ENCODE measurements at places on chromosomes 1 and 21.

GRCh38 chr1:163271535-163271934 lies 50.2 kb upstream of the NUF2 start:
- DNase-seq = no peak

GRCh38 chr1:42221456-42221855 lies 56.9 kb upstream of the GUCA2A start:
- no peak for DNase-seq

GRCh38 chr1:184152434-184152898 lies 100.9 kb downstream of the TSEN15 start:
- DNase-seq = no peak

DNA sequence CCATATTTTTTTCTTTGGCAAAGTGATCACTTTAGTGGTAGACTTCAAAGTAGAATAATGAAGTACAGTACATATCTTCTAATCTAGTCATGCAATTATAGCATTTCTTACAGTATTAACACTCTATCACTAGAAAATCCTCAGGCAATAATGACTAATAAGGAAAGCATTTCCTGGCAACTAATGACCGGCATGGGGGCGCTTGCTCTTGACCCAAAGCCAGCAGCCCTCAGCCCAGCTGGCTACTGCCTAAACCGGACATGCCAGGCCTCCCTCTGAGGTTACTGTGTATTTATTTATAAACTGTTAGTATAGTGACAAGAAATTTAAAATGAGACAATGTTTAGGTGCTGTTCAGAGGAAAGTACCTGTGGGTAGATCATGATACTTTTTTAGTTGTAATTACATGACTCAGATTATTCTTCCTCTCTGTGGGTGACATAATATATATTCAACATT lies 633.8 kb downstream of the PTPRC start:
- no peak for DNase-seq

DNA sequence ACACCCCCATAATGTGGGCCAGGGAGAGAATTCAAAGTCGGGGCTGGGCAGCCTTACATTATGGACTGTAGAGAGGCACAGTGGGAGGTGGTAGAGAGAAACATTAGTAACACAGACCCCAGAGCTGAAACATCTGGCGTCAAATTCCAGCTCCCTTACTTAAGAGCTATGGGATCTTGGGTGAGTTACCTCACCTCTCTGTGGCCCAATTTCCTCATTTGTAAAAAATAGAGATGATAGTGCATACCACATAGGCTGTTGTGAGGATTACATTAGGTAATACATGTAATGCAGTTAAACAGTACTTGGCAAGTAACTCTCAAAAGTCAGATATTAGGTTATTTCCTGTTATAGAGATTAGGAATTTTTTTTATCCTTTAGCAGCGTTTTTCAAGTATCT lies 160.5 kb upstream of the KIAA0040 start:
- no peak for DNase-seq

- DNase-seq = no peak
Measured at GRCh38 chr1:168394858-168395257, 114.2 kb downstream of the TBX19 start.

- DNase-seq = no peak
Measured at GRCh38 chr1:19374083-19374801, 62.1 kb downstream of the SLC66A1 start.

DNA sequence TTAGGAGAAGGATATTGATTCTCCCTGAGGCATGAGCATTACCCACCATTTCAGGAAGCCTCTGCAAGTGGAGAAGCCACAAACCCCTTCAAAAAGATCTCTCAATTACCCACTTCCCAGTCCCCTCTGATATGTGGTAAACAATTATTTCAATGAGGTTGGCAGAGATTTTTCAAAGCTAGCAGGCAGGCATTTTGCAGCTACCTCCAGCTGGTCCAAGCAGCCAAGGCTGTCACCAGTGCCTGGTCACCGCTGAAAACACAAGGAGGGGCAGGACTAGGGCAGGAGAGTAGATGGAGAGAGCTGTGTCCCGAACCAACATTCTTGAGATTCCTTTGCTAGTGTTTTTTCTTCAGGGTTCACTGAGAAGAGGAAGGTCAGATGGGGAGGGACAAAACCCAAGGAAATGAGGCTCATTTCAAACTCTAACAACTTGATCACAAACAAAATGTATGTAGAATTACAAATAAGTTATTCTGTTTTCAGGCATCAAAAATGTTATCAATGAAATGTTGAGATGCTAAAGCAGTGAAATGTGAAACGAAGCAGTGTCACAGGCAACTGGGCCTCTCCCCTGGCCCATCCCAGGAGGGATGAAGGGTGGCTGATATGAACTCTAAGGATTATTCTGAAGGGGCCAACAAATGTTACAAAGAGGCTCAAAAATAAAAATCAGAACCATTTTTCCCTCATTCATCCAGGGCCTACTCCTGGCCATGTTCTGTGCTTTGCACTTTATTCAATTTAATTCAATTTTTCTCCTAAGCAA lies 22.3 kb downstream of the APP start:
- no peak for DNase-seq

GRCh38 chr1:203480084-203480483 lies 4.5 kb downstream of the PRELP start:
- no peak for DNase-seq

- DNase-seq = no peak
Measured at GRCh38 chr1:61395146-61395800, 312.9 kb downstream of the NFIA start.

DNA sequence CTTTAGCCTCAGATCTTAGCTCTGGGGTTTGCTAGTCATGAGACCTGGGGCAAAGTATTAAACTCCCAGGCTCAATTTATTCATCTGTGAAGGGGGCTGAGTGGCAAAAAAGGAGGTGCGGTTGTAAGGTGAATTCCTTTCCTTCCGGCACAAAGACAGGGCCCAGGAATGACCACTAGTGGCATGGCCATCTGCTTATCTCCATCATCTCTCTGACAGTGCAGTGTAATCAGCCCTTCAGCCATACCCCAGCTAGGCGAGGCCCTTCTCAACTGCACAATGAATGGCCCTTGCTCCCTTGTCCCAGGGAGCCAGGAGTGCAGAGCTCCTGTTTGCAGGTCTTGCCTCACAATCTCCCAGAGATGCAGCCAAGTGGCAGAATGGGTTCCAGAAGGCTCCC lies 5.6 kb upstream of the SLC26A9 start:
- no peak for DNase-seq

- DNase-seq = no peak
Measured at GRCh38 chr1:214259353-214259977, 21.5 kb upstream of the SMYD2 start.

DNA sequence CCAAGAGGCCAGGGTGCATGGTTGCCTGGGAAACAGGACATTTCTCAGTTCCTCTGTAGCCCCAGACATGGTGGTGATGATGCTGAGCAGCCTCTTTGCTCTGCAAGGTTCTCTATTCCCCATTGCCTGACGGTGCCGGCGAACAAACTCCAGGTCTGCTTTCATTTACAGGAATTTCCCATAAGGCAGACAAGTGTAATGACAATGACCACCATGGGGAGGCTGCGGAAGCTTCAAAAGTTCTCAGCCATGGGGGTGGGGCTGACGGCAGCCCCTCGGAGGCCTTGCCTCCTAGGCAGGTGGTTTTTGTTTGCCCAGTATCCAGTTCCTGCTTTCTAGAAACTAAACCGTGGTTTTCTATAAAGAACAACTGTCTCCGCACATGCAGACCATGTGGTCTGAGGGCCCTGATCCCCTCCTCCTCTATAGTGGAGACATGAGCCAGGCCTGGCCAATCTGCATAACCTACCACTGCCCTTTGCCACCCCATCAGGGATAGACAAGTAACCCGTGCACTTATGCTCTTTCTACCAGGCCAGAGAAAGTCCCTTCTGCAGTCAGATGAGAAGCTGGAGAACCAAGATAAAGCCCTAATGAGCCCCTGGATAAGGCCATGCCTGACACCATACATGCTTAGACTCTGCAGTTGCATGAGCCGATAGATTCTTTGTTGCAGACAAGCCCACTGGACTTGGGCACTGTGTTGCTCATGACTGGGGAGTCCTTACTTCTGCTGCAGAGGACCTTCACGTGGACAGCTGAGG lies 54.1 kb downstream of the LDLRAD2 start:
- DNase-seq = no peak

GRCh38 chr1:170749549-170749948 lies 85.6 kb downstream of the PRRX1 start:
- DNase-seq = no peak

- DNase-seq = no peak
Measured at GRCh38 chr1:59845091-59845490, 30.3 kb downstream of the HOOK1 start.

GRCh38 chr1:61097317-61097716 lies 15.0 kb downstream of the NFIA start:
- no peak for DNase-seq

GRCh38 chr1:233114860-233115259 lies 164.4 kb downstream of the NTPCR start:
- no peak for DNase-seq

GRCh38 chr1:37498872-37499617 lies 15.5 kb downstream of the MEAF6 start:
- no peak for DNase-seq

DNA sequence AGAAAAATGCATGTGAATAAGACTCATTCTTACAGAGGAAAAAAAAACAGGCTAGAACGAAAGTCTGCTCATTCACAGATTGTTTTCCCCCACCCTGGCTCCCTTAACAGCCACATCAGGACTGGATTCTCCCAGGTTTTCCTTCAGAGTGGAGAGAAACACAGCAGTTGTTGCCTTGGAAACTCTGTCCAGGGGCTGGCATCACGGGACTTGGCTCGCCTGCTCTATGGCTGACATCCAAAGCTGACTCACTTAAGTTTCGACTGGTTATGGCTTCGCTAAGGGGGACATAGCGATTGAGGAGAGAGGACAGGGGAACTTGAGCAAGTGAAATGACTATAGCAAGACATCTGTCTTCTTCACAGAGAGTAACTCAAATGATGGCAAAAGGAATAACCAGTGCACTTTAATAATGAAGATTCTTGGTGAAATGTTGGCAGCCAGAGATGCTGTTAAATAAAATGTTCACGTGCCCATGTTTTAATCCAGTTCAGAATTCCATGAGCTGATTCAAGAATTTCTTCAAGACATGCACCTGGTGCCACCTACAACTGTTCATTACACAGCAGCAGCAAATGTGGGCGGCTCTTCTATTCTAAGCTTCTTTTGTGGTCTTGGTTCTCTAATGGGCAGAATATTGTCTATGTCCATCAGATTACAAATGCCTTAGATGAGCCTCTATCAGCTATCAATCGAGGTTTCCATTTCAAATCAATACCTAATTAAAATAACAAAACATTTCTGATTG lies 21.8 kb downstream of the MIS18A start:
- peak; percentile 41 for DNase-seq

DNA sequence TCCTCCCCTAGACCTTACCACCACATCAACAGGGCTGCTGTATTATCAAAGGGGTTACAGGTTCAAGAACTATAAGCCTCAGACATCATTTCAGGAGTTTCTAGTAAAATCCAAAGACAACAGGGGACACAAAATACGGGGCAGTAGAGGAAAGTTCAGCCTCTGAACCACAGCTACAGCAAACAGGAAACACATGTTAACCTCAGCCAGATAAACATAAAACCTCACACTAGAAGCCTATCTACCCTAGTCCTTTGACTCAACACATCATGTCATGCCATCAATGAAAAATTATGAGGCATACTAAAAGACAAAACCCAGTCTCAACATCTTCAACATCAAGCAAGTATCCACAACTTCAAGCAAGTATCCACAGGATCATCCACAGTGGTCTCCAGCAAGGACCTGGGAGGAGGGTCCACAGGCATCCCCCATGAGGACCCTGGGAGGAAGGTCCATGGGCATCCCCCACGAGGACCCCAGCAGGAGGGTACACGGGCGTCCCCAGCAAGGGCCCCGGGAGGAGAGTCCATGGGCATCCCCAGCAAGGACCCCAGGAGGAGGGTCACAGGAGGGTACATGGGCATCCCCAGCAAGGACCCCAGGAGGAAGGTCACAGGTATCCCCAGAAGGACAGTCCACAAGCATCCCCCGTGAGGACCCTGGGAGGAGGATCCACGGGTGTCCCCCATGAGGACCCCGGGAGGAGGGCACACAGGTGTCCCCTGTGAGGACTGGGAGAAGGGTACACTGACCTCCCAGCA lies 440.0 kb downstream of the MATN1 start:
- no peak for DNase-seq

GRCh38 chr1:232925421-232926220 lies 24.8 kb upstream of the NTPCR start:
- no peak for DNase-seq

- DNase-seq = no peak
Measured at GRCh38 chr1:160621633-160622413, 25.0 kb downstream of the SLAMF1 start.

- no peak for DNase-seq
Measured at GRCh38 chr1:229080361-229080760, 190.6 kb upstream of the RAB4A start.

GRCh38 chr1:74935446-74935845 lies 198.7 kb upstream of the LHX8 start:
- DNase-seq = no peak

DNA sequence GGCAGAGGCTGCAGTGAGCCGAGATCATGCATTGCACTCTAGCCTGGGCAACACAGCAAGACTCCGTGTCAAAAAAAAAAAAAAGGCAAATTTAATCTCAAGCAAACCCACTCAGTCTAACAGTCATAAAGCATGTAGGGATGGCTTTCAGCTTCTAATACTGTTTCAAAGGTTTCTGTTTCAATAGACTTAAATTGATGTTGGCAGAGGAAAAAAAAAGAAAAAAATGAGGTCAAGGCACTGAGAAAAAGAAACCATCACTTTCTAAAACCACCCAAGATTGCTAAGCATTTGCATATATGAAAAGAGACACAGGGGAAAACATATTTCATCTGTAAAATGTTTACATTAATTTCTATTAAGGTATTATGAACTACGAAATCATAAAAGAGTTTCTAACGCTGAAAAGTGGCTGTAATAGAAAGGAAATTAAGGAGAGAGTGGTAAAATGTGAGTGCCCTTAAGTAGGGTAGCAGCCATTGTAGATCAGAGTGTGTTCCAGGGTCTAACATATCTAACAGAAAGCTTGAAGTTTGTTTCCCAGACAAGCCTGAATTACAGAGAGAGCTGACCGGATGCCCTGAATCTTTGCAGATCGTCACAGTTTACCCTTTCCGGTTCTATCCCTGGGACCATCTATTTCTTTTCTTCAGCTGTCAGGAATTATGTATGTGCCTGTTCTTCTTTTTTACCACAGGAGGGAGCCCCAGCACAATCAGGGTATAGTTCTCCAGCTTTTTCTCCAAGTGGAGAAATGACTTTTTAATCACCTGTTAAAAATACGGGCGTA lies 70.0 kb downstream of the PLD5 start:
- DNase-seq = no peak

DNA sequence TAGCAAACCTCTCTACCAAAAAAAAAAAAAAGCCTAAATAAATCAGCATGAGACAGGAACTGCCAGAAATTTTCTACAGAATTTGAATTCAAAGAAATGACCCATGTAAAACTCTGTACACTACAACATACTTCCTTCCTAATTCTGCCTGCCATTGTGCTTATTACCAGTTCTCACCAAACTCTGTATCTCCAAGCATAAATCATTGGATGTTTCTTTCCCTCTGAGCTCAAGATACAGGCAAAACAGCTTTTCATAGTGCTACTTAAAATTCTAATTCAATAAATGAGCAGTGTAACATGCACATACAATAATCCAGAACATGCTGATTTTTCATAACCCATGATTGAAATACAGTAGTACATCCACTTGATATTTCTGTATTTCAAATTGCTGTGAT lies 87.0 kb downstream of the EIF4G3 start:
- no peak for DNase-seq

- no peak for DNase-seq
Measured at GRCh38 chr1:220353229-220354012, 81.2 kb upstream of the RAB3GAP2 start.
